ENCODE measurements at places on chromosomes 1 and 21. TPM values are rescaled to one million over a fixed set of nuclear protein-coding genes. Genes with fewer than 3 reads are reported as not detected.

DNA sequence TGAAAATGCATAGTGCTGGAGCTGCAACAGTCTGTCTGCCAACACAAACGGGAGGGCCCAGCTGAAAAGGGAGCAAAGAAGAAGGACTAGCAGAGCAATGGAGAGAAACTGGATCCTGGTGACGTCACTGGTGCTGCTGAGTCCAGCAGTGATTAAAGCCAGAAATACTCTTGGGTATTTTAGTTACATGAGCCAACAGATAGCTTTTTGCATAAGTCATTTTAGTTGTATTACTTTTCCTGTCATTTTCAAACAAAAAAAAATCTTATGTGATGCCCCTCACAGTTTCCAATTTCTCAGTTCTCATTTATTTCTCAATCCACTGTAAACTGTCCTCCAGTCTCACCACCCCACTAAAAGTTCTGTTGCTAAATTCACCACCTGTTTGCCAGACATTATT is 38.7 kb upstream of the NEK7 start:
- H3K4me3 ChIP-seq: no peak overlapping the region
- H3K27ac ChIP-seq: peak overlapping the region; percentile 40

GRCh38 chr1:21239221-21239620 is 51.0 kb downstream of the ECE1 start:
- H3K36me3 ChIP-seq: peaks cover 6% of the 10 kb centered on the region
- DNase-seq: no peak
- no peak overlapping the region for H3K27ac ChIP-seq
- no peaks in the 10 kb centered on the region for H3K4me1 ChIP-seq
- no peaks in the 10 kb centered on the region for H3K27me3 ChIP-seq

DNA sequence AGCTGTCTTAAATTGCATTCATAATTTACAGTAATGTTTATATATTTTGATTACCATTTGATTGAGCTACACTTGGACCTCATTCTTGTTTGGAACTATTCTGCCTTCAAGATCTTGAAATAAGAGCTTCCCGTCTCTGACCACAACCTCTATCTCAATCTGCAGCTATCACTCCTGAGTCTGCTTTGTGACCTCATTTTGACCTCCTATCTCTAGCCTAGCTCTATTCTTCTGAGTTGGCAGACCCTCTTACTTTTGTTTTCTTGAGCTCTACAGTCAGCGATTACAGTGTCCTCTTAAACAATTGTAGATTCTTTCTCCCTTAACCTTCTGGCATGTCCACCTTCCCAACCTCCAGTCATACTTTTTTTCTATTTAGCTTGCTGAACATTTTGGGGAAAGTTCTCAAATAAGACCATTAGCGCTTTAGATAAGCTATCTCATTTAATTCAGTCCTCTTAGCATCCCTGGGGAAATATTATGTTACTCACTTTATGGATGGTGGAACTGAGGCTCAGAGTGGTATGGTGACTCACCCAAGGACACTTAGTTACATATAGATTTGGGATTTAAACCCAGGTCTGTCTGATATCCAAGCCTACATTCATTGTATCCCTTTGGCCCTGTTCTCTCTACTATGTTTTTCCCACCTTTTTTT is 19.1 kb downstream of the RPAP2 start:
- H3K27me3 ChIP-seq: no peaks in the 10 kb centered on the region
- no peak for DNase-seq
- no peak overlapping the region for H3K4me3 ChIP-seq
- H3K27ac ChIP-seq: no peak overlapping the region
- H3K4me1 ChIP-seq: no peaks in the 10 kb centered on the region

DNA sequence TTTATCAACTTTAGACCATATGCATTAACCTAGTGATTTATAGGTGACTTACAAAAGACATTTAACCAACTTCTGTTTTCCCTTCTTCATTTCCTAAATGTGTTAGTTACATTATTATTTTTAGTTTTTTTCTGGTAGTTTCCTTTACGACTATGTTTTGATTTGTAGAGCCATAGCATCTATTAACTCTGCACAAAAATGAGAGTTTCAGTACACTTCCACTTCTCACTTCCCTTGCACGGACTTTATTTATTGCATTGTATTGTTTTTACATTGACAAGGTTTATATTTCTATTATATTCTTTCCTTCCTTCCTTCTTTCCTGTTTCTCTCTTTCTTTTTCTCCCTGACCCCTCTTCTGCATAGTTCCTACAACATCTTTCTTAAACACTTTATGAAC is 14.7 kb downstream of the PKN2 start:
- no peak overlapping the region for H3K4me3 ChIP-seq
- H3K4me1 ChIP-seq: no peaks in the 10 kb centered on the region
- H3K36me3 ChIP-seq: no peaks in the 10 kb centered on the region
- no peak overlapping the region for H3K27ac ChIP-seq
- no peak for DNase-seq
- no peaks in the 10 kb centered on the region for H3K27me3 ChIP-seq

- H3K27me3 ChIP-seq: no peaks in the 10 kb centered on the region
- H3K27ac ChIP-seq: no peak overlapping the region
- peak overlapping the region; percentile 23 for H3K4me3 ChIP-seq
Observed at GRCh38 chr1:1599030-1599934, 653 bp downstream of the FNDC10 start.

GRCh38 chr1:99348397-99349132 is 84.3 kb downstream of the PLPPR4 start:
- H3K27me3 ChIP-seq: no peaks in the 10 kb centered on the region
- no peak overlapping the region for H3K4me3 ChIP-seq
- no peaks in the 10 kb centered on the region for H3K4me1 ChIP-seq
- H3K27ac ChIP-seq: no peak overlapping the region

DNA sequence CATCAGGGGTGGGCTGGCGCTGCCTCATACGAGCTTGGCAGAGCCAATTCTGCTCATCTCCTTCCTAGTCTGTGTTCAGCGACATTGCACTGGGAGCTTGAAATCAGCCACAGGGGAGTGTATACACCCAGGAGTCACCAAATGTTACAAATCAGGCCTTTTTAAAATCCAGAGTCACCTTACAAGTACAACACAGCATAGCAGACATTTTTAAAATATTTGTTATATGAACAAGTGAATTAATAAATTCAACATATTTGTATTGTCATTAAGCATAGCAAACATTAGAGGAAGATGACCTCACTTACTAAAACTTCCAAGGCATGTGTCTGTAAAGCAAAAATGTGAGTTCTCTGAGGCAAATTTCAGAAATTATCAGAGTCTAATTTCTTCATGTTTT is 210.0 kb downstream of the HLX start:
- no peaks in the 10 kb centered on the region for H3K4me1 ChIP-seq
- H3K4me3 ChIP-seq: no peak overlapping the region
- H3K36me3 ChIP-seq: no peaks in the 10 kb centered on the region

- no peaks in the 10 kb centered on the region for H3K4me1 ChIP-seq
- no peak overlapping the region for H3K4me3 ChIP-seq
- H3K36me3 ChIP-seq: no peaks in the 10 kb centered on the region
- H3K27me3 ChIP-seq: no peaks in the 10 kb centered on the region
- no peak for DNase-seq
- no peak overlapping the region for H3K27ac ChIP-seq
Observed at GRCh38 chr1:197778366-197778945, 3.2 kb upstream of the DENND1B start.

DNA sequence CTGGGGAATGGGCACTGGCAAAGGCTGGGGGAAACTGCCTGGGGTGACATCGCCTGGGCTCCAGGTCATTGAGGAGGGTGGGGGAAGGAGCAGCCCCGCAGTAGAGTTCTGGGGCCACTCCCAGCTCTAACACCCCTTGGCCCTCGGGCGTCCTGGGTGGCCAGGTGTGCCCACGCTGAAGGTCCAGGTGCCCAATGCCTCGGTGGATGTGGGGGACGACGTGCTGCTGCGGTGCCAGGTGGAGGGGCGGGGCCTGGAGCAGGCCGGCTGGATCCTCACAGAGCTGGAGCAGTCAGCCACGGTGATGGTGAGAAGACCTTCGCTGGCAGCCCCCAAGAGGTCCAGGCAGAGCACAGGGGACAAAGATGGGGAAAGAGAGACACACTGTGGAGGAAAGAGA is 7.7 kb downstream of the NTRK1 start:
- no peaks in the 10 kb centered on the region for H3K27me3 ChIP-seq
- no peak overlapping the region for H3K4me3 ChIP-seq
- no peaks in the 10 kb centered on the region for H3K36me3 ChIP-seq

DNA sequence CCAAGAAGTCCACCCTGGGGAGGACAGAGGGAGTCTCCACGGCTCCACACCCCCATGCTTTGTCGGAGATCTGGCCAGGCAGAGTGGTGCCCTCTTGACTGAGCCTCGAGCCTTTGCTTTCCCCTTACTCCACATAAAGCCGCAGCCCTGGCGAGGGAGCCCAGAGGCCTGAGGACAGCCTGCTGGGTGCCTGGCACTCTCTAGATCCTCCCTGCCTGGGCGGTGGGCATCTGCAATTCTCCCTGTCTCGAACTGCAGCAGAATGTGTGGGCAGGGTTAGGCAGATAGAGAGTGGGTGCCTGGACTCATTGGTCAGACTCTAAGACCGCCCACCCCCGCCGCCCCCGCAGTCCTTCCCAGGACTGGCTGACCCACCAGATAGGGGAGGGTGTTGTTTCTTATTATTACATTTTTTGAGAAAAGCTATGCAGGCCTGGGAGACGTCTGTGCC is 13.9 kb downstream of the EPHX1 start:
- no peaks in the 10 kb centered on the region for H3K4me1 ChIP-seq
- no peak overlapping the region for H3K27ac ChIP-seq
- H3K36me3 ChIP-seq: no peaks in the 10 kb centered on the region

DNA sequence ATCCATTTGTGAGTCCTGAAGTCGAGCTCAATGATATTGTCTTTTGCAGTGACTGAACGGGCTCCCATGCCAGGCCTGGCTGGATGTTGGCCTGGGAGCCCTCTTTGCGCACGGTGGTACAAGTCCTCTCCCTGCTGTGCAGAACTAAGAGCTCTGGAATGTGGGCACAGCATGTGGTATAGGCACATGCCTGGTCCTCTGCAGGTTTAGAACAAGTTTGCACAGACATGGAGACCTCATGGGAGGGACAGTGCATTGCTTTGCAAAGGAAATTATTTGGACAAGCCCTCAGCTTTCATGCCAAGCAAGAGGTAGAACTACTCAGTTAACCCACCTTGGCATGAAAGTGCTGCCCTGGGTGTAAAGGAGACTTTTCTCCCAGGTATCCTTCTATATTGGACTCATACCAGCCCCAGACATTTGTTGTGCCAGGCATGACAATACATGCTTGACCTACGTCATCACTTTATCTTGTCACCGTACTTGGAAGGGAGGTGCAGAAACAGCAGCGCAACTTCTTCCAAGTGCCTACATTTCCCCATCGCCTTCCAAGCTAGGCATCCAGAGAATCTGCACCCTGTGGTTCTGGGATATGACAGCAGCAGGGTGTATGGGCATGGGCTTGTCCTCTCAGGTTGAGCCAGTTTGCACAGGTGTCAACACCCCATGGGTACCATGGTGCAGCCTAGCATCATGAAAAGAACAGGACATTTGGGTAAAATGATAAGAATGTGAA is 37.6 kb upstream of the MRPS6 start:
- H3K36me3 ChIP-seq: no peaks in the 10 kb centered on the region
- no peak overlapping the region for H3K4me3 ChIP-seq

- no peaks in the 10 kb centered on the region for H3K4me1 ChIP-seq
- no peak overlapping the region for H3K27ac ChIP-seq
- H3K36me3 ChIP-seq: no peaks in the 10 kb centered on the region
- H3K27me3 ChIP-seq: no peaks in the 10 kb centered on the region
- no peak overlapping the region for H3K4me3 ChIP-seq
Observed at GRCh38 chr1:66384258-66384921, 149.6 kb upstream of the SGIP1 start.

DNA sequence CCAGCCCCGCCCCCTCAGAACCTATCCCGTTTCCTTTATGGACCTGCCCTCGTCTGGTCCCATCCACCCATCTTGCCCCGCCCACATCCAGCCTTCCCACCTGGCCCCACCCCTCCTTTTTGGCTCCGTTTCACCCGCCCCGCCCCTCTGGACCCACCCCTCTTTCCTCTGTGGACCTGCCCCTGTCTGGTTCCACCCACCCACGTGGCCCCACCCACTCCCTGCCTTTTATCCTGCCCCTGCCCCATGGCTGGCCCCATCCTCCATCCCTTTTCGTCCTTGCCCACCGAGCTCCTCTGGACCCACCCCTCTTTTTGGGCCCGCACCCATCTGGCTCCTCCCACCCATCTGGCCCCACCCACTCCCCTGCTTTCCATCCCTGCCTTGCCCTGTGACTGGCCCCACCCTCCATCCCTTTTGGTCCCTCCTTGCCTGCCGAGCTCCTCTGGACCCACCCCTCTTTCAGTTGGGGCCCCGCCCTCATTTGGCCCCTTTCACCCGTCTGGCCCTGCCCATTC is 177.3 kb downstream of the CAMTA1 start:
- H3K27ac ChIP-seq: no peak overlapping the region
- no peaks in the 10 kb centered on the region for H3K27me3 ChIP-seq
- no peak for DNase-seq
- H3K36me3 ChIP-seq: no peaks in the 10 kb centered on the region

DNA sequence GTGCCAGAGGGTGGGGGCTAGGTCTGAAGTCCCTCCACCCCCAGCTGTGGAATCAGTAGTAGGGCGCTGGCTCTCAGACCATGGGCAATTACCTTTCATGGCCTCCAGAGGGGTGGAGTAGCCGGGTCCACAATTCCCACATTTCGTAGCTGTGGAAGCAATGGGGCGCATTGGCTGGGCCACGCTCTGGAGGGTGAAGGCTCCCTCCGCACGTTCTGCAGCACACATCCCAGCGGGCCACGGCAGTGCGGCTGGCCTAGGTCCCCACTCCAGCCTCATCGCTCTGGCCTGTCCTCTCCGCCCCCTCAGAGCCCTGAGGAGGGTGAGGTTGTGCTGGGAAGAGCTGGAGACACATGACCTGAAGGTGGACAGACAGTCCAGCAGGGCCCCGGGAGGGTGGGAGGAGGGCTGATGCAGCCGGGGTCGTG is 2.9 kb downstream of the SELENBP1 start:
- no peak overlapping the region for H3K27ac ChIP-seq
- DNase-seq: no peak
- H3K27me3 ChIP-seq: no peaks in the 10 kb centered on the region
- H3K36me3 ChIP-seq: no peaks in the 10 kb centered on the region
- no peaks in the 10 kb centered on the region for H3K4me1 ChIP-seq

GRCh38 chr1:196302981-196303380 is 305.3 kb downstream of the KCNT2 start:
- H3K4me1 ChIP-seq: no peaks in the 10 kb centered on the region
- H3K36me3 ChIP-seq: no peaks in the 10 kb centered on the region
- DNase-seq: no peak
- H3K27me3 ChIP-seq: no peaks in the 10 kb centered on the region
- H3K4me3 ChIP-seq: no peak overlapping the region

GRCh38 chr1:223179786-223180185 is 36.7 kb upstream of the TLR5 start:
- no peak overlapping the region for H3K4me3 ChIP-seq
- H3K27ac ChIP-seq: no peak overlapping the region
- no peak for DNase-seq
- H3K27me3 ChIP-seq: no peaks in the 10 kb centered on the region

The SLAMF7 gene
- total RNA-seq: 2.9 TPM

The GBP7 gene
- not detected for total RNA-seq

The RPAP2 gene
- 31.3 TPM for total RNA-seq

The MINDY1 gene
- total RNA-seq: 26.0 TPM

The S100A12 gene
- total RNA-seq: 23.6 TPM

The RAB25 gene
- total RNA-seq: not detected

The LCE2A gene
- total RNA-seq: not detected
